ENCODE measurements at places on chromosomes 5 and 9.
A peak's percentile ranks its signal among the peaks of the same experiment; 100 is the strongest.

- DNase-seq, result no peak
Measured at GRCh38 chr9:93953496-93954433, 1.4 kb downstream of the BARX1 start.

- DNase-seq, result no peak
Measured at GRCh38 chr5:155147222-155147621, 133.7 kb downstream of the KIF4B start.

DNA sequence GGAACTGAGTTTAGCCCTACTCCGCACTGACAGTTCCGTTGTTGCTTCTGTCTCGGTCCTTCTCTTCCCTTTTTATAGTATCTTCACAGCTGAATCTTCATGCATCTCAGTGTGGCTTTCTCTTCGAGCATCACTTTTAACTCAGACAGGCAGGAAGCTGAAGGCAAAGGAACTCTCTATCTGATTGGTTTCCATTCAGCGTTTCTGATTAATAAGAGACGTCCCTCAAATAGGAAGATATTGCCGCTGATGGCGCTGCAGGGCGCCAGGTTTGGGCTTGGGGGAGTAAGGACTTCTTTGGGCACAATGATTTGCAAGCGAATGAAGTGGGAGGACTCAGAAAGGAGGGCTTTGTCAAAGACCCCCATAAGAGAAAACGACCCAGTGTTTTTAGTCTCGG lies at the start of gene CDH9:
Gene CDH9, minus strand, starts transcription at position 111 of the 400 bp plus-strand sequence. CDS start 50,253 bp downstream, outside the sequence.
- DNase-seq, result no peak

DNA sequence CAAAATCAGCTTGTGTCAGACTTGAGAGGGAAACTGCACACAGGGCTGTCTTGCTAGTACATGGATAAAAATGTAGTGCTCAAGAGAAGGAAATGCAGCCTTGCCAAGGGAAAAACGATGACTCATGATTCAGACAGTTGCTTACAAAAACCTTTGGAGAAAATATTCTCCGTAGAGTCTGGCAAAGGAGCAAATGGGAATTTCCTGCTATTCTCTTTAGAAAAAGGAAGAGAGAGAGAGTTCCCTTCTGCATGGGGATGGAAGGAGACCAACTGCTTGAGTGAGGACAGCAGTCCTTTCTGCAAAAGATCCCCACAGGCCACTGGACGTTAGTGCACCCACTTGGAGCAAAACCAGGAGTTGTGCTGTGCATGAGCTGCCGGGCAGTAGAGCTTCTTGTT lies 7.6 kb downstream of the IFNB1 start:
- no peak for DNase-seq

GRCh38 chr5:34037726-34038125 lies 5.3 kb downstream of the C1QTNF3 start:
- DNase-seq, result no peak

DNA sequence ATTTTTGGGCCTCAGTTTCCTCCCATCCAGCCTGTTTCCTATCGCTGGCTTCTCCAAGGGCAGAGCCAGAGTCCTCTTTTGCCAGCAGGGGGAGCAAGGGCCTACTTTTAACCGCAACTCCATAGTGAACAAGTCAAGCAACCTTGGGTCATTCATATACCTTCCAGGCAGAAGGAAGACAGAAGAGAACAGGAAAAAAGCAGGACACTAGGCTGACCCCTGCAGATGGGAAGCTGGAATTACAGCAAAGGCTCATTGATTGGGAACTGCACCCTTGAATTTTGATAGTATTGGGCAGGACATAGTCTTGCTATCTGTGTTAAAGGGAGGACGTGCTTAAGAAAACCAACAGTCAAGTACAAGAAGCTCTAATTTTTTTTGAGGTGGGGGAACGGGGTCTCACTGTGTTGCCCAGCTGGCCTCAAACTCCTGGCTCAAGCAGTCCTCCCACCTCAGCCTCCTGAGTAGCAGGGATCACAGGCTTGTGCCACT lies 30.1 kb downstream of the QRFP start:
- DNase-seq, result peak; percentile 69

DNA sequence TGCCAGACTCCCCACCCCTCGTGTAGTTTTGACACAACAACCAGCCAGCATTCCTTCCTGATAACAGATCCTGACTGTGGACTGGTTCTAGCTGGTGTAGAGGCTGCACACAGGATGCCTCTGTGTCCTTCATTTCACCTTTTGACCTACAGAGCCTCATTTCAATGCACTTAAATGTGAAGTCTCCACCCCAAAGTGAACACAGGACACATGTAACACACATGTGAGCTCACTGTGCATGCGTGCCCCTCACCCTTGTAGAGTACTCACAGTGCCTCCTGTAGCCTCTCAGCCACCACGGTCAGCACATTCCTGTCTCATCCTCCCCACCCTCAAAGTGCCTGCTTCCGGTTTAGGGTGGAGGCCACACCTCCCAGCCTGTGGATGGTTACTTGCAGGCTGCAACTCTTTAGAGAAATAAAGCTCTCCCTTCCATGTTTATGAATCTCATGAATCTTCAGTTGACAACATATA lies 11.6 kb upstream of the NKD2 start:
- DNase-seq, result peak; percentile 50

GRCh38 chr9:82970359-82970758 lies 92.6 kb downstream of the RASEF start:
- DNase-seq, result no peak

- no peak for DNase-seq
Measured at GRCh38 chr5:126056851-126057622, 366.2 kb upstream of the GRAMD2B start.

DNA sequence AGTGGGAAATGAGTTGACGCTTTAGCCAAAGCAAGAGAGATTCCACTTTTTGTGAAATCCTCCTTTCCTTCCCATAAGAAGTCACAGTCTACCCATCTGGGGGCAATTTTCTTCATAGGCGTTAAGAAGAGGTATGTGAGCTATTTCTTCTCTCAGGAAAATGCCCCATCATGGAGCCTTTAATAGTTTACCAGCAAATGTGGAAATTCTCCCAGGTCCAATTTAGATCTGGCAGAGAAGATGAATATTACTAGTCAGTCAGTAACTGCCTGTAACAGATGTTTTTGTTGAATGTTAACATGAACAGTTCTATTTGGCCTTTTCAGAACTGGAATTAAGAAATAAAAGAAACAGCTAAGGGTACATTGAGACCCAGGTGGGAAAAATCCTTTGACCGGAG lies 156.4 kb upstream of the RFX3 start:
- DNase-seq, result no peak

Measured in stimulated activated CD4-positive, alpha-beta T cell treated with anti-CD3 and anti-CD28 coated beads, Interleukin-15, amount 100 ng/mL, for 24 hours (primary cell).